ENCODE measurements at places on chromosomes 16 and 17.

- H3K36me3 ChIP-seq = no peaks in the 10 kb centered on the region
- H3K27me3 ChIP-seq = no peaks in the 10 kb centered on the region
- no peak overlapping the region for H3K27ac ChIP-seq
- no peaks in the 10 kb centered on the region for H3K4me1 ChIP-seq
- DNase-seq = no peak
Measured at GRCh38 chr17:70099294-70099693, 24.3 kb downstream of the KCNJ16 start.

GRCh38 chr17:54948380-54948779 is 20.1 kb downstream of the COX11 start:
- H3K27me3 ChIP-seq = no peaks in the 10 kb centered on the region
- peaks cover 20% of the 10 kb centered on the region for H3K36me3 ChIP-seq
- H3K27ac ChIP-seq = no peak overlapping the region
- no peaks in the 10 kb centered on the region for H3K4me1 ChIP-seq

DNA sequence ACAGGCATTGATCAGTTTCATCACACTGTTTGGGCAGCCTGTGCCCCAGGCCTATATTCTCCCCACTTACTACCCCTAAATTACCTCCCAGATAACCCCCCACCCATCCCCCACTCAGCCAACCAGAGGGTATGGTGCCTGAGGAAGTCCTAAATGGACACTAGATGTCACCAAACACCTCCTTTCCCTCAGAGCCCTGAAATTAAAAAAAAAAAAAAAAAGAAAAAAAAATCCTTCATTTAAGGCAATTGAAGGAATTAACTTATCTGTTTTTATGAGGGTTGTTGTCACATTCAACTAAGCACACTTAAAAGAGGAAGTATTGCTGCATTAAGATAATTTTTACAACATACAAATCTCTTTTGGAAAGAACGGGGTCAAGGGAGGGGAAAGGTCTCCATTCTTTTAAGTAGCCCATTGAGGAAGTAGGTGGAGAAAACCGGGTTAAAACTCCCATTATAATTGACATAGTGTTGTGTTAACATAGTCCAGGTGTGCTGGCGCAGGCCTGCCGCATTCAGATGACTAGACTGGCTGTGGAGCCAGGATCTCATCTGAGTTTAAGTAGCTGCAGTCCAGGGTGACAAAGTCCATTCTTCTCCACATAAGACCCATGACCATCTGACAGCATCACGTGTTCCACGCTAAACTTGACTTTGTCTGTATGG is 46.3 kb downstream of the SNX11 start:
- DNase-seq = no peak
- H3K27me3 ChIP-seq = peaks cover 1% of the 10 kb centered on the region
- no peaks in the 10 kb centered on the region for H3K4me1 ChIP-seq
- no peak overlapping the region for H3K27ac ChIP-seq

DNA sequence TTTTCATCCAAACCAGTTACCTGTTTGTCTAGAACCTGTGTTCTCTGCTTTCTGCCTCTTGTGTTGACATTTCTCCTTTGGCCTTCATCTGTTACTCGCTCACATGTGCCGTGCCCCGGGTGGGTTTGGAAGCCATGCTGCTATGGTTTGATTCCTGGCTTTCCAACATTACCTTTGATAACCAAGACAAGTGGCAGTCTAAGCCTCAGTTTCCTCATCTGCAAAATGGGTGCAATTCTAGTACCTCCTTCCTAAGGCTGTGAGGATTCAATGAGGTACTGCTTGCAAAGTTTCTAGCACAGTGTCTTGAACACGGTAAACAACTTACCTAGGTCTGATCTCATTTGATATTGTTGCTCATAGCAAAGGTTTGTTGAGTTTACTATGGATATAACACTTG is 665.0 kb downstream of the WWOX start:
- H3K27ac ChIP-seq = no peak overlapping the region
- no peaks in the 10 kb centered on the region for H3K4me1 ChIP-seq
- no peak for DNase-seq
- no peak overlapping the region for H3K4me3 ChIP-seq
- H3K36me3 ChIP-seq = no peaks in the 10 kb centered on the region
- H3K27me3 ChIP-seq = no peaks in the 10 kb centered on the region

- H3K36me3 ChIP-seq = no peaks in the 10 kb centered on the region
- H3K4me3 ChIP-seq = no peak overlapping the region
- H3K4me1 ChIP-seq = no peaks in the 10 kb centered on the region
- DNase-seq = no peak
Measured at GRCh38 chr17:72710202-72710601, 382.3 kb downstream of the SLC39A11 start.

DNA sequence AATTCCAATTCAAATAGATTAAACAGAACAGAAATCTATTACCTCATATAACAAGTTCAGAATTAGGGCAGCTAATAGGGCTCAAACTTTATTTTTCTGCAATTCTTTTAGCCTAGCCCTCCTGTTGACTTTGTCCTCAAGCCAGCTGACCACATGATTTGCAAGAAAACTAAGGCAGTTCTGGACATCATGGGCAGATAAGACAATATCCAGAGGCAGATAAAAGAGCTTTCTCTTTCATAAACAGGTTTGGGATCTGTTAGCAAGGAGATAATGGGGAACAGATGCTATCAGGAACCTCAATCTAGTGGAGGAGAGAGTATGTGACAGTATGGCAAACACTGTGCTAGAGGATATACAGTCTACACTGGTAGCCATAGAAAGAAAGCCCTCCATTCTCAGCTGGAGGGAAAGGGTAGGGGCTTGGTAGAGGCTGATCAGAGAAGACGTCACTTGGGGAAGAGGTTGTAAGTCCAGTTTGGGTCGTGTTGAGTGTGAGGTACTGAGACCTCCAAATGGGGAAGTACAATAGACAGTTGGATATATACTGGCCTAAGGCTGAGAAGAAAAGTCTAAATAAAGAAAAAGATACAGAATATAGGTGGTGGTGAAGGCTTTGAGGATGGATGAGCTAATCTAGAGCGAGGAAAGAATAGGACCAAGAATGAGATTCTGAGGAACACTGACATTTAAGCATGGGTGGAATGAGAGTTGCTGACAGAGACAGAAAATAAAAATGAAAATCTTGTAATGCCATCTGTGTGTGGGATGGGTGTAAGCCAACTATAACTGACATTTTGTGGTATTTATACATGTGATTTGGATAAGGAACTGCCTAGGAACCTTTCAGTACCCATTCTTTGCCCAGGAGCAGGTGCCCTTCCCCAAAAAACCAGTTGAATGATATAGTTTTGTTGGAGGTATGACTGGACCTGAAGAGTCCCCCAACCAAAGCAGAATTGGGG is 67.4 kb downstream of the CYB561 start:
- no peaks in the 10 kb centered on the region for H3K36me3 ChIP-seq
- no peaks in the 10 kb centered on the region for H3K4me1 ChIP-seq
- H3K4me3 ChIP-seq = no peak overlapping the region
- H3K27ac ChIP-seq = no peak overlapping the region
- H3K27me3 ChIP-seq = peaks cover 3% of the 10 kb centered on the region

DNA sequence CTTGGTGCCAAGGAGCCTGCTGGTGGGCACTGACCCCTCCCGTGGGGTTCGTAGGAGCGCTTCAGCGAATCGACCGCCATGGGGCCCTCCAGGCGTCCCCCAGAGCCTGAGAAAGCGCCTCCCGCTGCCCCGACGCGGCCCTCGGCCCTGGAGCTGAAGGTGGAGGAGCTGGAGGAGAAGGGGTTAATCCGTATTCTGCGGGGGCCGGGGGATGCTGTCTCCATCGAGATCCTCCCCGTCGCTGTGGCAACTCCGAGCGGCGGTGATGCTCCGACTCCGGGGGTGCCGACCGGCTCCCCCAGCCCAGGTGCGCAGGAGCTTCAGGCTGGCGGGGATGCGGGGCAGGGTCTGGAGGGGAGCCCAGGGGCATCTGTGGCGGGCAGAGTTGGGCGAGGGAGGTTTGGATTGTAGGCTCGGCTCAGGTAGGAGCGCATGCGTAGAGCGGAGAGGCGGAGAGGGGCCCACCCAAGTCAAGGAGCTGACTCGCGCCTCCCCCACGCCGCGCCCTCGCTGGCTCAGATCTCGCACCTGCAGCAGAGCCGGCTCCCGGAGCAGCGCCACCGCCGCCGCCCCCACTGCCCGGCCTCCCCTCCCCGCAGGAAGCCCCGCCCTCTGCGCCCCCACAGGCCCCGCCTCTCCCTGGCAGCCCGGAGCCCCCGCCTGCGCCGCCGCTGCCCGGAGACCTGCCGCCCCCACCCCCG is 19.8 kb downstream of the FMNL1 start:
- H3K36me3 ChIP-seq = no peaks in the 10 kb centered on the region
- no peaks in the 10 kb centered on the region for H3K4me1 ChIP-seq
- no peak overlapping the region for H3K4me3 ChIP-seq
- H3K27me3 ChIP-seq = peaks cover 2% of the 10 kb centered on the region

DNA sequence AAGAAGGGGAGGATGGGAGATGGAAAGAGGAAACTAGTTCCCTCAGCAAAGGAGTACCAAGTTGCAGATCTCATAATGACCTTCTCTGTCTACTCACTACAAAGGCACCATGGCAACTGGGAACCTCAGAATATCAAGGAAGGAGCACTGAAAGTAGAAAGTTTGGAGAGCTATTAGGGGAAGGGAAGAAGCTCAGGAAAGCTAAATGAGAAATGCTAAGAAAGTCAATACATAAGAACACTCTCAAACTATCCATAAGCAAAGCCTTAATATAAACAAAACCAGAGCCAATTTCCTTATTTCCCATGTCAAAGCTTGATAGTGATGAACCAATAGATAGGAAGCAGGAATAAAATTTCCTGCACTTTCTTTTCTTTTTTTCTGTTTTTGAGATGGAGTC is 57.9 kb upstream of the C17orf78 start:
- no peaks in the 10 kb centered on the region for H3K36me3 ChIP-seq
- no peaks in the 10 kb centered on the region for H3K27me3 ChIP-seq
- H3K27ac ChIP-seq = no peak overlapping the region
- DNase-seq = no peak

DNA sequence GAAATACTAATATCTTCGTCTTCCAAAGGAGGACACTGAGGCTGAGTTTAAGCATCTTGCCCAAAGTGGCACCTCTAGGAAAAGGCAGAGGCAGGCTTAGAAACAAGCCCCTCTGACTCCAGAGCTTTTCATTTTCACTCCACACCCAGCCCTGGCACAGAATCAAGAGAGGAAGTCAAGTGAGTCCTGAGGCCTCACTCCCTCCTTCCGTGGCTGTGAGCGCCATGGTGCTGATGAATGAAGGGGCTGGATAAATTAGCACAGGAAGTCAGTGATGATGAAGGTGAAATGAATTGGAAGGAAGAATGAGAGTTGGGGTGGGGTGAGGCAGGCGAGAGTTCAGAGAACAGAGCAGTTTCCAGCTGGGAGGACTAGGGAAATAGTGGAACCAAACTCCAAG is 179.3 kb downstream of the TMEM132E start:
- H3K4me3 ChIP-seq = no peak overlapping the region
- H3K27me3 ChIP-seq = no peaks in the 10 kb centered on the region
- no peak for DNase-seq
- H3K27ac ChIP-seq = no peak overlapping the region

GRCh38 chr16:87107201-87107600 is 210.0 kb downstream of the C16orf95 start:
- H3K36me3 ChIP-seq = no peaks in the 10 kb centered on the region
- H3K27ac ChIP-seq = no peak overlapping the region
- no peak overlapping the region for H3K4me3 ChIP-seq
- H3K4me1 ChIP-seq = no peaks in the 10 kb centered on the region
- H3K27me3 ChIP-seq = no peaks in the 10 kb centered on the region
- no peak for DNase-seq

- H3K4me3 ChIP-seq = no peak overlapping the region
- no peaks in the 10 kb centered on the region for H3K36me3 ChIP-seq
- DNase-seq = no peak
- H3K27me3 ChIP-seq = no peaks in the 10 kb centered on the region
Measured at GRCh38 chr17:74608511-74608910, 15.0 kb downstream of the CD300E start.

- H3K4me3 ChIP-seq = no peak overlapping the region
- no peaks in the 10 kb centered on the region for H3K4me1 ChIP-seq
- H3K27me3 ChIP-seq = no peaks in the 10 kb centered on the region
- DNase-seq = no peak
- H3K27ac ChIP-seq = no peak overlapping the region
Measured at GRCh38 chr17:9557857-9558256, 17.8 kb downstream of the STX8 start.

All from psoas muscle (tissue), 8 donors.